ENCODE measurements at places on chromosomes 11 and 22. TPM values are rescaled to one million over a fixed set of nuclear protein-coding genes. Genes with fewer than 3 reads are reported as not detected.

DNA sequence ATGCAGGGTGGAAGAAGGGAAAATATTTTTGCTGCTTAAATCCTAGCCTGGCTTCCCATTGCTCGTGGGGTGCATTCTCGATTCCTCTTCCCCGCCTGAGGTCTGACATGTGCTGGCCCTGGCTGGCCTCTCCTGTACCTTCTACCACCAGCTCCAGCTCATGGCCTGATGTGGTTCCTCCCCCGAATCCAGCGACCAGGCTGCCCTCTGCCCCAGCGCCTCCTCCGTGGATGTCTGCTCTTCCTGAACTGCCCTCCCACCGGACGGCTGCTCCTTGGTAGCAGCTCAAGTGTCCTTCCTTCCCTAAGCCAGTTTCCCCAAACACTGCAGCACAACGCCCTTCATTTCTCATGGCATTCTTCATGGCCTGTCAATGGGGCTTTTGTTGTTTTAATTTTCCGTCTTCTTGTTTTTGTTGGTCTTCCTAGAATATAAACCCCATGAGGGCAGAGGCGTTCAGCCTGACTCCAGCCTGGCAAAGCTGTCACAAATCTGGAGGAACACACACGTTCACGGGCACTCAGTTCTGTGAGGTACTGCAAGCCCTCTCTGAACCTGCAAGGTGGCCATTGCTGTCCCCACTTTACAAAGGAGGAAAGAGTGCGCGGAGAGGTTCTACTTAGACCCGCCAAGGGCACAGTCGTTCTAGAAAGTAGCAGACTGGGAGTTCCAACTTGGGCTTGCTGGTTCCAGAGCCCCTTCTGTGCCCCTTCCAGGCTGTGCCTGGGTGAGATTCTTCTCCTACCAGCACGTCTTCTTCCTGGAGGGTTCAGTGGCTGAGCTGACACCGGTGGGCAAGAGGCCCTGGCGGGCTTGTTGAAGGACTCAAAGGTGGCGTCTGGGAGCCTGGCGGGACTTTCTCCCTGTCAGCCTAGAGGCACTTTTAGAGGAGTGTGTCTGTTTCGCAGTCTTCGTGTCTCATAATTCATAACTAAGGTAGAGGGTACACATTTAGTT lies 953 bp upstream of the LRP5 start:
- DNase-seq = no peak
- H3K36me3 ChIP-seq = no peaks in the 10 kb centered on the region
- H3K4me3 ChIP-seq = peak overlapping the region; percentile 33
- H3K27me3 ChIP-seq = no peaks in the 10 kb centered on the region

STX3 gene
- 39.8 TPM for total RNA-seq

DNA sequence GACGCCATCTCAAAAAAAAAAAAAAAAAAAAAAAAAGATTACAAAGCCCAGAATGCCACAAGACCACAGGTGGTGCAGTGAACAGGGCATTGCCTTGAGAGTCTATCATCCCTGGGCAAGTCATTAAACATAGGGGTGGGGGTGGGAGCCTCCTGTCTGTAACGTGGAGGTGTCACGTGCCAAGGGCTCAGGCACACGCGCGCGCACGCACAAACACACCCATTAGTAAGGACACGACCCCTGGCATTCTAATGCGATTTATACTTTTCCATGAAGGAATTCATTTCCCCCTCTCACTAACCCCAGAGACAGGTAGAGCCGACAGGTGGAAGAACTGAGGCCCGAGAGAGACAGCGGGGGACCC lies 5.8 kb upstream of the GCAT start:
- DNase-seq = no peak
- no peaks in the 10 kb centered on the region for H3K27me3 ChIP-seq
- peaks cover 45% of the 10 kb centered on the region for H3K4me1 ChIP-seq
- H3K4me3 ChIP-seq = peak overlapping the region; percentile 51
- no peaks in the 10 kb centered on the region for H3K36me3 ChIP-seq

DNA sequence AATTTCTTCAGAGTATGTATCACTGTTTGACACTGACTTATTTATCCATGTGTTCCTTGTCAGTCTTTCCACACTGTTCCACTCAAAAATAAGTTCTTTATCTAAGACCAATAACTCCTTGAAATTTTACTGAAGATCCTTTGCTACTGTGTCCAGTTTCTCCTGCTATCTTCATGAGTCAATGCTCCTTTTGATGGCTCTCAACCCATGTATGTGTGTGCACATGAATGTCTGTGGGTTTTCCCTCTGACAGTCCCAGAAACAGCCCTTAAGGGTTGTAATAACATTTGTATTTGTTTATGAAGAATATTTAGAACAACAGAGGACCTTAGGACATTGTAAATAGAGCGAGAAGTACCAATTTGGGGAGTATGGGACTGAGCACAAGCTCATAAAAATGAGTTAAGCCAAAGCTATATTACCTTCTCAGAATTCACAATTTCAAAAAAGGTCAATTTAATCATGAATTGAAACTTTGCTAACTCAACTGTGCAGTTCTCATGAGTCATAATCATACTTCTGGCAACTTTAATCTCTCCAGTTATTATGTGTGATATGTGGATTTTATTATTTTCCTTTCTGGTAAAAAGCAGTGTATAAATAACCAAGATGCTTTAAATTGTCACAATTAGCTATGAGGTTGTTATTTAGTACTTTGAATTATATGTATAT lies 533.6 kb downstream of the CNTN5 start:
- no peaks in the 10 kb centered on the region for H3K27me3 ChIP-seq
- no peaks in the 10 kb centered on the region for H3K36me3 ChIP-seq
- no peak overlapping the region for H3K27ac ChIP-seq
- no peaks in the 10 kb centered on the region for H3K4me1 ChIP-seq
- no peak overlapping the region for H3K4me3 ChIP-seq
- DNase-seq = no peak

SYT8 gene
- 1.2 TPM for total RNA-seq

CD3G gene
- total RNA-seq = 2.2 TPM

KCNJ1 gene
- total RNA-seq = 1.5 TPM

DNA sequence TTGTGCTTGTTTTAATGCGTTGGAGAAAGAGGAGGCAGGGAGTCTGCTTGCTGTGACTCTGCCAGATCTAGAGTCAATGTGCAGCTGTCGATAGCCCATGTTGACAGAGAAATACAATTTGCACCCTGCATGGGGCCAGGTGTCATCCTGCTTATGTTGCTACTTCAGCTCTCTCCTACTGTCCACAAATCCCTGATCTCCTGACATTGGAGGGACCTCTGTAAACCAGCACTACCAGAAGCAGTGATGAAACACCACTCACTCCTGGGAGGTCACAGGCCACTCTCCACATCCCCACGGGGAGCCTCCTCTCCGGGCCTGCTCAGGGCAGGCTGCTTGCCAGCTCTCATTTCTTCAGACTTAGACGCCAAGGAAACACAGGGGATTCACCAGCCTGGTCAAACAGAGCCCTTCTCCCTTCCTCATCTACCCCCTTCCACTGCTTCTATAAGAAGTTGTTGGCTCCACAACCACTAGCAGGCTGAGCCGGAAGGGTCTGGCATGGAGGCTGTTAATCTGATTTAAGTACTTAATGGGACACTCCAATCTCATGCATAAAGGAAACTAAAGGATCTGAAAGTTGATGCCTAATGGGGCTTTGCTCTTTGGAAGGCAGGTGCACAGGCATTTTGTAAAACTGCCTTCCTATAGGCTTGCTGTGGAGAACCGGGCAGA lies 29.9 kb upstream of the CSNK2A3 start:
- no peak for DNase-seq
- no peaks in the 10 kb centered on the region for H3K36me3 ChIP-seq
- H3K4me1 ChIP-seq = no peaks in the 10 kb centered on the region
- H3K27ac ChIP-seq = no peak overlapping the region

DNA sequence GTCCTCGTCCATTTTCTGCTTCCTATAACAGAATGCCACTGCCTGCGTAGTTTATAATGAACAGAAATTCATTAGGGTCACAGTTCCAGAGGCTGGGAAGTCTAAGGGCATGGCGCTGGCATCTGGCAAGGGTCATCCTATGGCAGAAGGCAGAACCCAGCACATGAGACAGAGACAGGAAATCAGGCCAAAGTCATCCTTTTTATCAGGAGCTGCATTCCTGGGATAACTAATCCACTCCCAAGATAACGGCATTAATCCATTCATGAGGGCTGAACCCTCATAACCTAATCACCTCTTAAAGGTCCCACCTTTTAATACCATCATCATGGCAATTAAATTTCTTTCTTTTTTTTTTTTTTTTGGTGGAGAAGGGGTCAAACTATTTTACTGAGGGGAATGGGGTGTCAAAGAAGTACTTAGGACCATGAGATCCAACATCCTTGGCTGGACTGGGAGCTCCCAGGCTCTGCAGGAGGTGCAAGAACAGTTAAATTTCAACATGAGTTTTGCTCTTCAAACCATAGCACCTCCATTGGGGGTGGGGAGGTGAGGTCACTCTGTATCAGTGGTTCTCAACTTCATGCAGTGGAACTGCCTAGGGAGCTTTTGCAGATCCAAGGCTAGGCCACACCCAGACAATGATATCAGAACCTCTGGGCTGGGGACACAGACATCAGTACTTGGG lies 4.4 kb downstream of the TMEM109 start:
- peaks cover 49% of the 10 kb centered on the region for H3K4me1 ChIP-seq

DNA sequence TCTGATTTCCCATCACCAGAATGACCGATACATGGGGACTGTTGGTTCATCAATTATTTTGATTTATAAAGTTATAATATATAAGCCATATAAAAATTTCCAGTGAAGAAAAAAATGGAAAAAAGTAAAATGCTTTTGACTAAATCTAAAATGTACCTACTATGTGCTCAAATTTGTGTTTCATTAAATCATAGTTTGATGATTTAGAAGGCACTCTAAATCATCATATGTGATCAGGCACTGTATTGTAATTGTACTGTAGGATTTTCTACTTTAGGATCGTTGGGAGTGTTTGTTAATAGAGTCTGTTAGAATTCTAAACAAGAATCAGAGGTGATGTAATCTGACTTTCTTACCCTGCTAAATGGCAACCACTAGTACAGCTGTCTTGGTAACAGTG lies 2.4 kb downstream of the LIN7C start:
- H3K36me3 ChIP-seq = peaks cover 13% of the 10 kb centered on the region
- DNase-seq = no peak
- peaks cover 51% of the 10 kb centered on the region for H3K4me1 ChIP-seq

DNA sequence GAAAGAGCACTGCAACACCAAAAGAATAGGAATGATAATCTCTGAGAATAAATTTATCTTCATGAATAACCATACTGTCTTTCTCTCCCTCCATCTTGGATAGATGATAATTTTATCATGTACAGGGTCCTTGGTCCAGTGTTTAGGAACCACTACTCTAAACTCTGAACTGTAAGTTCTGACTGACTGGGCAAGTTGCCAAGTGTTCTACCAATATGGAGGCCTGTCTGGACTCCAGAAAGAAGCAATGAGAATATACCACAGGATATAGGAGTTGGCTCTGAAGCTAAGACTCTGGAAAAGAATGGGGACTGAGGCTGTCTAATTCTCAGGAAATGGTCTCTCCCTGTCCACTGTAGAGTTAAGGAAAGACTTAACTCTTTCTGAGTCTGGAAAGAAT lies 1.5 kb downstream of the FHIP1B start:
- no peak overlapping the region for H3K4me3 ChIP-seq
- no peak overlapping the region for H3K27ac ChIP-seq
- peaks cover 25% of the 10 kb centered on the region for H3K4me1 ChIP-seq
- H3K36me3 ChIP-seq = no peaks in the 10 kb centered on the region
- H3K27me3 ChIP-seq = no peaks in the 10 kb centered on the region

DNA sequence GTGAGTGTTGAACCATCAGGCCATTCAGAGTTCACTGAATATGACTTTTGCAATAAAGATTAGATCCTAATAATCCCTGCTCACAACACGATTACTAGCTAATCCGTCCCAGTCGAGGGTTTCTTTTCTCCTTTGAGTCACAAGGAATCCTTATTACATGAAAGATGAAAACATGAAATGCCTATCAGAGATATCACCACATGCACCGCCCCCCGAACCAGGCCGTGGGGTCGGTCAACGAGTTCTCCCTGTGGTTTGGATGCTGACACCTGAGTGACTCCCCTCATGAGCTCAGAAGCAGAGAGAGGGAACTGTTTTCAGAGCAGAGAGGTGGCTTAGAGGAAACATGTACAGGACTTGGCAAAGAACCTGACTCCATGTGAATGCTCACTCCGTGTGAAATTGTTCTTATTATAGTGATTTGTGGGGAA lies 263.3 kb downstream of the ETS1 start:
- no peak for DNase-seq
- no peaks in the 10 kb centered on the region for H3K27me3 ChIP-seq
- no peak overlapping the region for H3K27ac ChIP-seq
- no peaks in the 10 kb centered on the region for H3K4me1 ChIP-seq

DNA sequence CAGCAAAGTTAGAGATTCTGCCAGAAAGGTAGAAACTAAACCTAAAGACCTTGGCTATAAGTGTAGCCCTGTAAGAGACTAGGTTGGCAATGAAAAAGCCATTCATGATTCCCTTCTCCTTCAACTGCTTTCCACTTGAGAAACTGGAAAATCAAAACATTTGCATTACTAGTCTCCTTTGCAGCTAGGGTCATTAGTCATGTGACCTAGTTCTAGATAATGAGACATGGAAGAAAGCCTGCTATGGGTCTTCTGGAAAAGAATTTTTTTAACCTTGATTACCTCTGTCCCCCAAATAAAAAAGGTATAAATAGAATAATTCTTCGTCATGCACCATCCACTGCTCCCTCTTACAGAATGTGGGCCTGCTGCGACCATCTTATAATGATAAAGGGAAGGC lies 80.1 kb downstream of the SOX6 start:
- no peak overlapping the region for H3K4me3 ChIP-seq
- DNase-seq = no peak
- H3K27me3 ChIP-seq = no peaks in the 10 kb centered on the region
- H3K36me3 ChIP-seq = no peaks in the 10 kb centered on the region
- H3K27ac ChIP-seq = no peak overlapping the region

- H3K27ac ChIP-seq = no peak overlapping the region
- H3K27me3 ChIP-seq = no peaks in the 10 kb centered on the region
- H3K4me3 ChIP-seq = no peak overlapping the region
- no peak for DNase-seq
- H3K4me1 ChIP-seq = no peaks in the 10 kb centered on the region
- no peaks in the 10 kb centered on the region for H3K36me3 ChIP-seq
These were observed 10.7 kb upstream of the TXN2 start for GRCh38 chr22:36492109-36492508.

GRCh38 chr11:121368364-121369240 lies 76.0 kb downstream of the SC5D start:
- H3K27me3 ChIP-seq = no peaks in the 10 kb centered on the region
- no peak overlapping the region for H3K27ac ChIP-seq
- H3K36me3 ChIP-seq = no peaks in the 10 kb centered on the region
- H3K4me3 ChIP-seq = no peak overlapping the region

KLHL35 gene
- total RNA-seq = not detected

GRCh38 chr11:66467756-66468155 lies 1.1 kb downstream of the PELI3 start:
- peak overlapping the region; percentile 66 for H3K27ac ChIP-seq
- DNase-seq = no peak
- H3K36me3 ChIP-seq = no peaks in the 10 kb centered on the region

GRCh38 chr22:28983190-28983589 lies 78.4 kb downstream of the C22orf31 start:
- H3K36me3 ChIP-seq = no peaks in the 10 kb centered on the region
- H3K27me3 ChIP-seq = no peaks in the 10 kb centered on the region
- H3K27ac ChIP-seq = no peak overlapping the region

GRCh38 chr11:61294717-61295595 lies at the start of gene VWCE:
Gene VWCE, minus strand, starts transcription at chr11:61295316. Its CDS starts 279 bp downstream, at chr11:61295037.
- DNase-seq = no peak
- peaks cover 10% of the 10 kb centered on the region for H3K36me3 ChIP-seq
- H3K4me3 ChIP-seq = peak within 1 kb of the TSS; percentile 70
- H3K27ac ChIP-seq = peak within 1 kb of the TSS; percentile 74

POGLUT3 gene
- total RNA-seq = 24.8 TPM

- no peaks in the 10 kb centered on the region for H3K4me1 ChIP-seq
- DNase-seq = no peak
- no peaks in the 10 kb centered on the region for H3K27me3 ChIP-seq
- no peaks in the 10 kb centered on the region for H3K36me3 ChIP-seq
These were observed 11.7 kb upstream of the KAT5 start for GRCh38 chr11:65700399-65700798.
